Foreskin keratinocyte (primary cell): ENCODE measurements at places on chromosomes 4 and X. TPM values are rescaled to one million over a fixed set of nuclear protein-coding genes. Genes with fewer than 3 reads are reported as not detected.

- DNase-seq: no peak
These were observed 199.9 kb downstream of the GC start for GRCh38 chr4:71583971-71584370.

UGT2B7 gene
- 0.07 TPM in 1 of 2 replicates, not detected in the other for total RNA-seq

GRCh38 chrX:39948582-39948981 is 149.2 kb downstream of the BCOR start:
- no peak for DNase-seq

DNA sequence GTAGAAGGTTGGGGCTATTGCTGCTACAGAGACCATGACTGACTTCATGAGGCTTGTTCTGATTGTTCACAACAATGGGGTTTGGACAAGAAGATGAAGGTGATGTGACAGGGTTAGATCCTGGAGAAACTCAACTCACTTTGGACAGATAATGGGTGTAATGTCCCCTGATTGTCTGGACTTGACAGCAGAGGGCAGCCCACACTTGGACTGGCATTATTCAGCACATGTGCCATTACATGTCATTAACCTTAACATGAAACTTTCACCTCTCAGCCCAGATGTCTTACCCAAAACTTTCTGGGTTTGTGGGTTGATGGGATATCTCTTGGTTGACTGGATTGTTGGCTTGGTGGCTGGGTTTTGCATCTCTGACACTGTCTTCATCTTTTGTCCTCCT is 101.5 kb downstream of the MXRA5 start:
- DNase-seq: no peak

GRCh38 chr4:86091201-86091600 is 268.7 kb downstream of the MAPK10 start:
- no peak for DNase-seq

FGB gene
- total RNA-seq: not detected in 2 replicates

DNA sequence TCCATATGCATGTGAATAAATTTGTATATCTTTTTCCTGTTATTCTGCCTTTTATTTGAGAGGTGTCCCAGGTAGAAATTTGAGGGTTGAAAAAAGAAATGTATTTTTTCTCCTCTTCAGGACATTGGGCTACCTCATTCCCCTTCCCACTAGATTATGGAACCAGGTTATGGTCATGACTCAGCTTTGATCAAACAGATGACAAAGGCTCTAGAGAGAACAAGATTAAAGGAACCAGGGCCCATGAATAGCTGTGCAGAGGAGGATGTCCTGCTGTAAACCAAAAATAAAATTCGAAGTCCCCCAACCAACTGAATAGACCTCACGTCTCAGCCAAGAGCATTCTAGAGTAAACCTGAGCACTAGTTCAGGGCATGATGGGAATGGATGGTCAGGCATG is 313.2 kb downstream of the RAPGEF2 start:
- no peak for DNase-seq

DNA sequence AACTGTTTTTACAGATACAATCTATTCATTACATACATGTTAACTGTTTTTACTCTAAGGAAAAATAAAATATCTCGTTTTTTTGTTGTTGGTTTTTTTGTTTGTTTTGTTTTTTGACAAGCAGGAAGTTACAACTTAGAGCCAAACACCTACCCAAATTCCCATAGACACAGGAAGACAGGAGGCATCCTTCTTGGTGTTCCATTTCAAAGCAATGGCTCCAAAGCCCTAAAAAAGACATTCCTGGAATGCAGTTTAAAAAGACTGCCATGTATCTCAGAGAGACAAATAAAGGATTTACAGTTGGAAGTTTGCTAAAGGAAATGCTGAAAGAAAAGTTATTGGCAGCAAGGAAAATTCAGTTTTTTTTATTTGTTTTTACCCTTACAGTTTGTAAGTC is 16.7 kb downstream of the ETFDH start:
- no peak for DNase-seq

GRCh38 chrX:130645955-130646583 is 244.3 kb downstream of the RBMX2 start:
- no peak for DNase-seq

DNA sequence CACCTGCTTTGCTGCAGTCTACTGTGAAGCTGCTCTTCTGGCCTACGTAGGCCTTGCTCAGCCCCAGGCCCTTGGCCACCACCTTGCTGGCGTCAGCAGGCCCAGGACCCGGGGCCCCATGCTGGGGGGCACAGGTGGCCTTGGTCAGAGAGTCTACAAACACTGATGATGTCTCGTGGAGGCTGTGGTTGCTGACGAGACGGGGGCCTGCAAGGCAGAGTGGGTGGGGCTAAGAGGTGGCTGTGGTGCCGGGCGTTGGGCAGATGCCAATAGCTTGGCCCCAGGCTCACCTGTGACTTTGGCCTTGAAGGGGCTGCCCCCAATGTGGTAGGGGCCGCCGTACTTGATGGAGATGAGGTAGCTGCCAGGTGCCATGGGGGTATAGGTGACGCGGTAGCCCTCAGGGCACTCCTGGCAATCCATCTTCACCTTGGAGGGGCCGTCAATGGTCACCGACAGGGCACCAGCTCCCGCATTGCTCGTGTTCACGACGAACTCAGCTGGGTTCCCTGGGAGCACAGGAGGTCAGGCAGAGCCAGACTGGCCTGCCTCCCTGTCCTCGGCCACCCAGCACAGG is 25.0 kb downstream of the FLNA start:
- DNase-seq: no peak
